ENCODE measurements at places on chromosomes 11 and 22.

- DNase-seq = peak; percentile 13
These were observed 4.5 kb downstream of the RNH1 start for GRCh38 chr11:502288-503178.

DNA sequence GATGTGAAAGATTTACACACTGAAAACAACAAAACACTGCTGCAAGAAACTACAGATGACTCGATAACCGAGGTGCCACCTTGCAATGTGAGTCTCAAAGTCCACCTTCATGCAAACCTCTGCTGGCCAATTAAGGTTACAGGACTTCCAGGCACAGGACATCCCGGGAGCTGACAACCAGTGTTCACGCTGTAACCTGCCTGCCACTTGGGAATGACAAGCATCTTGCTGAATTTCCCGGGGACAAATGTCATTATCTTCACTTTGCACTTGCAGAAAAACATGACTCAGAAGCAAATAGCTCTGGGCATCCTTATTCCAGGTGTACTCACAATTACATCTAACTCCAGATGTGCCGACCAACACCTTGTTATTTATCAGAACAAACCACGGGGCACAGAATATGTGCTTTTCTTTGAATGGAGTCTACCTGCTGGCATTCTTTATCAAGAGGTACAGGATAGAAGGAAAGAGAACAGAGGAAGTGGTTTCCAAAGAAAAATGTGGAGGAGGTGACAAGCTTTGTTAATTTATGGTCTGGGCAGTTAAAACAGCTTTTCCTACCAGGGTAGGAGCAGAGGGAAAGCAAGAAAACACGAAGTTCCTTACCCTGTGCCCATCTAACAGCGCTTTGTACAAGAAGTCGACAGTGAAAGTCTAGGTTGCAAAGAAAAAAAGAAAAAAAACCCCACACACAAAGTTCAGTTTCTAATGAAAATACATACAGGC lies 72.3 kb downstream of the SHANK2 start:
- no peak for DNase-seq

- DNase-seq = no peak
These were observed 6.7 kb downstream of the OR5AN1 start for GRCh38 chr11:59365232-59366018.

DNA sequence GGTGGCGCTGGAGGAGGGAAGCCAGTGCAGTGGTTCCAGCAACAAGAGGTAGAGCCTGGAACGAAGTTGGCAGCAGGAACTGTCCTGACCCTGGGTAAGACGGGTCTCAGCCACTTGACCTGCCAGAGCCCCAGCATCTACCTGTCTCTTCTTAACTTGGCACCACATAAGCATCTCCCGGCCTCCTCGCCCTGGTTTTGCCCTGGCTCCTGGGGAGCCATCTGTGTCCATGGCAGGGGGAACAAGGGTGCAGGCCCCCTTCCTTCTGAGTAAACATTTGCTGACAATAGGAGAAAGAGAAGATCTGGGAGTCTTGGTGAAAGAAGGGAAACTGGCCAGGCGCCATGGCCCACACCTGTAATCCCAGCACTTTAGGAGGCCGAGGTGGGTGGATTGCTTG lies 12.8 kb downstream of the P2RY2 start:
- DNase-seq = no peak

- DNase-seq = no peak
These were observed 34.1 kb downstream of the LIF start for GRCh38 chr22:30212363-30212995.

DNA sequence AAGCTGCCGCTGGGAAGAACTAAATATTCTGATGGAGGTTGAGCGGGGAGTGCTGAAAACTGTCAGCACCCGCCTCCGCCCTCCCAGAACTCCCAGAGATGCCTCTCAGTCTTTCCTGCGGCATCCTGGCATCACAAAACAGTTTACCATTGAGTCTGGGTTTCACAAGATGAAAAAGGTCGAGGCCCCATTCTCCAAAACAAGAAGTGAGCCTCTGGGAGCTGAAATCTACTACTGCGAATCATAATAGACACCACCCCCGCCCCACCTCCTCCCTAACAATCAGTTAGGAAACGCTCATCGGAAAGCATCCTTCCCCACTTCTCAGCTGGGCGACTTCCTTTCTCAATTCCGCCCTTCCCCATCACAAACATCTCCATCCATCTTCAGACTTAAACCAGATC lies 1.0 kb downstream of the SUN2 start:
- DNase-seq = no peak

DNA sequence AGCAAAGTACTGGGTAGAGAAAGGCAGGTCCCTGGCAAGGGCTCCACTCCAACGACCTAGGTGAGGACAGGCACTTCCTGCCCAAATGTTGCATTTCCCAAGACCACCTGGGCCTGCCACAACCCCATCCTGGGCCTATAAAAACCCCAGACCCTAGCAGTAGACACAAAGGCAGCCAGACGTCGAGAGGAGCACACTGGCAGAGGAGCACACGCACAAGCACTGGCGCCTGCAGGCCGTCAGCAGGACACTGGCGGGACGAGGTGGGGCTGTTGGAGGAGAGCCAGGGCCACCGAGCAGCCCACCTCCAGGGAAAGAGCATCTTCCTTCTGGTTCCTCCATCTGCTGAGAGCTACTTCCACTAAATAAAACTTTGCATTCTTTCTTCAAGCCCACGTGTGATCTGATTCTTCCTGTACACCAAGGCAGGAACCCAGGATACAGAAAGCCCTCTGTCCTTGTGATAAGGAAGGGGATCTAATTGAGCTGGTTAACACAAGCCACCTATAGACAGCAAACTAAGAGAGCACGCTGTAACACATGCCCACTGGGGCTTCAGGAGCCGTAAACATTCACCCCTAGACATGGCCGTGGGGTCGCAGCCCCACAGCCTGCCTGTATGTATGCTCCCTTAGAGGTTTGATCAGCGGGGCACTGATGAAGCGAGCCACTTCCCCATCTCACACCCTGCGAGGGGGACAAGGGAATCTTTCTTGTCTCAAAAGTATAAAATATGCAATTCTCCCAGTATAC lies 89.7 kb upstream of the MTMR2 start:
- DNase-seq = no peak
